ENCODE measurements at places on chromosomes 7 and 10.

- no peak for DNase-seq
These were observed 34.3 kb downstream of the C10orf120 start for GRCh38 chr10:122665329-122665860.

- DNase-seq, result no peak
These were observed 34.6 kb downstream of the VWDE start for GRCh38 chr7:12369072-12369471.

DNA sequence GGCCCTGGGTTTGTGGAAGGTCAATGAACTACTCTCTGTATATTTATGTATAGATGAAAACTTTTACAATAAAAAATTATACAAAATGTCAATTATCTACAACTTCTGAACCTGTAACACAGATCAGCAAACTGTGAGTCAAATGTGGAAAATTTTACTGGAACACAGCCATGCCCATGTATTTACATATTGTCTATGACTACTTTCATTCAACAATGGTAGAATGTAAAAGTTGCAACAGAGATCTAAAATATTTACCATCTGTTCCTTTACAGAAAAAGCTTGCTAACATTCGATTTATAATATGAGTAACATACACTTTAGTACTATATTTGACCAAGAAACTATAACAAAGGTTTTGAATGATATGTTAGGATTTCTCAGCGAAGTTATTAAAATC lies 481.6 kb downstream of the PARD3 start:
- no peak for DNase-seq

GRCh38 chr7:157470017-157470322 lies 133.2 kb downstream of the DNAJB6 start:
- no peak for DNase-seq
